ENCODE measurements at places on chromosomes 4 and X.

DNA sequence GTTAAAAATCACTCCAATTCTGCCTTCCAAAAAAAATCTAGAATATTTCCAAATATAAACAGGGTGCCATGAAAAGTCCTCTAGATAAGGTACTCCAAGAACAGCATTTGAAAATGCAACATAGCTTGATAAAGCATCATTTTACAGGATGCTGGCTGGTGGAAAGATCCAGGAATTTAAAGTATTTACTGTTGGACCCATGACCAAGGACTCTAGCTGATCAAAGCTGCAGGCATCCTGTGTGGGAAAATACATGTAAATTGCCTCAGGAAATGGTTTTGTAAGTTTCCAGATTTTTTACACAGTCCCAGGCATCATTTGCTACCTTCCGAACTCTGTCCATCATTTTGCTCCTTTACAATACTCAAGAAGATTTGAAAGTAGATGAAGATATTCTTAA, 164.4 kb downstream of the GRIA3 start:
- no peak for DNase-seq

- DNase-seq: peak; percentile 89
Measured at GRCh38 chr4:168831919-168832762, 177.9 kb downstream of the CBR4 start.

GRCh38 chr4:185179488-185179887, 24.3 kb downstream of the CFAP97 start:
- DNase-seq: no peak

DNA sequence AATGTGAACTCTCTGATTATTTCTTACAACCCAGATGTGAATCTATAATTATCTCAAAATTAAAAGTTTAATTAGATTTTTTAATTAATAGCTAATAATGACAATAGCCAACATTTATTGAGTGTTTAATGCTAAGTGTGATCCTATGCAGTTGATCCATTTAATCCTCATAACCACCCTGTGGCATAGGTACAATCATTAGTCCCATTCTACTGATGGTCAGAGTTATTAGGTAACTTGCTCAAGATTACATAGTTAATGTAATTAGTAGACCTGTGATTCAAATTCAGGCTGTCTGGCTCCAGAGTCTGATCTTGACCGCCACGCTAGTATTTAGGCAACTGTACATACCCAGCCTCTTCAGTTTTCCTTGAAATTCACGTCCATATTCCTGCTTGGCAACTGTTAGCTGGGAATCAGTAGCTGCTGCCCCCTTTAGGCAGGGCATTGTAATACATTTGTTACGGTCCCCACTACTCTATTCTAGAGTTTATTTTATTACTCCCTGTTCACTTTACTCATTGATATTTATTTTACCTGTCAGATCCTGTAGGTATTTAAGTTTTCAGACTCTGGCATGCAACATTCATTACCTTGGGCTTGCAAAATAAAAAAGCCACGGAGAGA, 20.6 kb upstream of the TEC start:
- DNase-seq: no peak

DNA sequence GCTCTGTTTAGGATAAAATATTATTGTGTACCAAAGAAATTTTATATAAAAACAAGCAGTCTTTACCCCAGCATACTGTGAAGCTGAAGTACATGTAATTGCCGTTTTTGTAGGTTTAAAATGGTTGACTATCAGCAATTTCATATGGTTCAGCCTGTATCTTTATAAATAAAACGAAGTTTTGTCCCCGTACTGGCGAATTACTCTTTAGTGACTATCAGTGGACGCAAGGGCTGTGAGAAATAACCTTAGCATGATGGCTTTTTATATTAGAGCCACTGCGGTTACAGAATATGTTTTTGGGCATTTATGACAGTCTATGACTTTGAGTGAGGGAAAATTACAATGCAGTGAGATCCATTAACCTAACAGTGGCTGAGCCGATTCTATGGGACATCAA, 1.2 kb downstream of the GPM6B start:
- DNase-seq: no peak

DNA sequence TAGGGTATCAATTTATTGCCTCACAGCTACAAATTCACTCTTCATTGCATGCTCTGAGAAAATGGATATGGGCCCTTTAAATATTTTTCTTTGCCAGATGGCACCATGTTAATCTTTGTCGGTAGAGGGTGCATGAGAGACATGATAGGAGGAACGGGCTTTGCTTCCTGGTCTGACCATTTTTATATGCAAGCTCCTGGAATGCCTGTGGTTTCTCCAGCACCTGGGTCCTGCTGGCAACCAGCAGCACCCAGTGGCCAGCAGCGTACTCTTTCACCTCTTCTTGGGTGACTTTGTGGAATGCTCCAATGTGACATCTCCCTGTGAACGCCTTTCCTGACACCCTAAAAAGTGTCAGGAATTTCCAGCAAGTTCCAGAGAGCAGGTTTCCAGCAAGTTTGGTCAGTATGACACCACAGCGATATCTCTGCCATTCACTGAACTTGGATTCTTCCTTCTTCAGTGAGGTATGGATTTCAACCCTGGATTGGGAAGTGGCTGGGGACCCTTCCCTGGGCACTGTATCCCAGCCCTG, 140.3 kb upstream of the PGRMC2 start:
- no peak for DNase-seq

GRCh38 chr4:105556206-105556605, 3.8 kb downstream of the ARHGEF38 start:
- no peak for DNase-seq

DNA sequence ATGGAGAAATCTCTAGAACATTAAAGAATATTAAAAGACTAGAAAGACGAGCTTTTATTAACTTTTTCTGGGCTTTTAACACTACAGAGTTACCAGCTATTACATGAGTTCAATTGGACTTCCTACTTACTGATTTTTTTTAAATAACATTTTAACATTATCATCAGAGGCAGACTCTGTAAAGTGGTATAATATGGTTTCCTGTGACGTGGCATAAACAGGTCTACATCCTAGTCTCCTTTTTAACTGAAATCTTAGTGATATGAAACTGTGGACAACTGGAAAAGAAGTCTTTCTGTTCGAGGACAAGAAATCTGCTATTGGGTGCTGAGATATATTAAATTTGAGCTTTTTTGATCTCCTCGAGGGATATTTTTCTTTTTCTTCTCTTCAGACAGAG, 48.7 kb upstream of the ABCG2 start:
- no peak for DNase-seq

DNA sequence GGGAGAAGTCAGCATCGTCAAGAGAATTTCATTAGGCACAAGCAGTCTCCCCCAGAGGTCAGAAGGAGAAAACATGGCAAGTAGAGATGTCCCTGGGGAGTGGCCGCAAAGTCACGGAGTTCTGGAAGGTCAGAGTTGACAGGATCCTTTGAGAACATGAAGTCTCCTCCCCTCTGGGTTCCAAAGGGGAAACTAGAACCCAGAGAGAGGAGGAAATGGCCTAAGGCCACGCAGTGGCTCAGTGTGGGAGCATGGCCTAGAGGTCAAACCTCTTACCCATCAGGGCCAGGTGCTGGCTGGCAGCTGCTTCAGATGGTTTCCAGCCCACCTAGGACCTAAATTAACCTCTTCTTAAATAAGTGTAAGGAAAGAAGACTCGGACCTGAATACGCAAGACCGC, 884 bp downstream of the IDH3G start:
- DNase-seq: no peak

- DNase-seq: no peak
Measured at GRCh38 chrX:13254076-13254785, 65.6 kb downstream of the ATXN3L start.

GRCh38 chr4:72842323-72842722, 227.2 kb downstream of the COX18 start:
- no peak for DNase-seq

DNA sequence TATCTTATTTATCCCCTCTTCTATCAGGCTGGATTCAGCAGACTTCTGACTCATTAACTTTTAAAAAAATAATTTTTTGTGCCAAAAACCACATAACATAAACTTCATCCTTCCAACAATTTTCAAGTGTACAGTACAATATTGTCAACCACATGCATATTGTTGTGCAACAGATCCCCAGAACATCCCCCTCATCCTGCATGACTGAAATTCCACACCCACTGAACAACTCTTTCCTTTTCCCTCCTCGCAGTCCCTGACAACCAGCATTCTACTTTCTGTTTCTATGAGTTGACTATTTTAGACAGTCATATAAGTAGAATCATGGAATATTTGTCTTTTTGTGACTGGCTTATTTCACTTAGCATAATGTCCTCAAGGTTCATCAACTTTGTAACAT, 2.2 kb upstream of the MID2 start:
- DNase-seq: no peak

GRCh38 chr4:83219344-83220331, 65.0 kb downstream of the COQ2 start:
- no peak for DNase-seq

- DNase-seq: no peak
Measured at GRCh38 chr4:87650938-87651337, 858 bp downstream of the DMP1 start.

GRCh38 chr4:158193171-158193749, 17.0 kb upstream of the TMEM144 start:
- no peak for DNase-seq

GRCh38 chr4:163554870-163555465, 60.5 kb downstream of the TMA16 start:
- DNase-seq: no peak

DNA sequence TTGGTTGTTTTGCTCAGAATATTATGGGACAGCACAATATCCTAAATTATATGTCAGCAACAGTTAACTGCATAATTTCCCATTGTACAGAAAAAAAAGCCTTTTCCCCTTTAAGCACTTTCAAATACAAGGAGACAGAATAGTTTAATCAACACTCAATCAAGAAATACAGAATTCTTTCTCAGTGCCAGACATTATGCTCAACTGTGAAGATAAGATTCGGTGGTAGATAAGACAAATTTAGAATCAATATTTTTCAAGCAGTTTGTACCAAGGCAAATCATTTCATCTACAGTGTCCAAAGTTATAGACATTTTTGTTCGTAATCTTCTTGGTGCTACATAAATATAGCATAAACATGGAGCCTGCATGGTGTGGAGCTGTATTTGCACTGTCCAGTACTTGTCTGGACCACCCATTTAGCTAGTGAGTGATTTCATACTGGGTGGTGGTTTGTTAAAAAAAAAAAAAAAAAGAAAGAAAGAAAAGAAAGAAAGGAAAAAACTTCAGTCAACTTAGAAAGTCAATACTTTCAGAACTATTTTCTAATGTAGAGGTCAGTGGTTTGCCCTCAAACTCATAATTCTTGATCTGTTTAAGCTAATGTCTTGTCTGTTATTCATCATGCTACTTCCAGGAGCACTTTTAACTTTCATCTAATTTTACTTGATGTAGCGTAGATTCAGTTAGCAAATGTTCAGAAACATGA, 522.9 kb downstream of the FAT4 start:
- DNase-seq: no peak

- no peak for DNase-seq
Measured at GRCh38 chr4:110637408-110638088, 14.7 kb upstream of the PITX2 start.

GRCh38 chr4:133147286-133147821, 1.7 kb upstream of the PCDH10 start:
- DNase-seq: peak; percentile 40

DNA sequence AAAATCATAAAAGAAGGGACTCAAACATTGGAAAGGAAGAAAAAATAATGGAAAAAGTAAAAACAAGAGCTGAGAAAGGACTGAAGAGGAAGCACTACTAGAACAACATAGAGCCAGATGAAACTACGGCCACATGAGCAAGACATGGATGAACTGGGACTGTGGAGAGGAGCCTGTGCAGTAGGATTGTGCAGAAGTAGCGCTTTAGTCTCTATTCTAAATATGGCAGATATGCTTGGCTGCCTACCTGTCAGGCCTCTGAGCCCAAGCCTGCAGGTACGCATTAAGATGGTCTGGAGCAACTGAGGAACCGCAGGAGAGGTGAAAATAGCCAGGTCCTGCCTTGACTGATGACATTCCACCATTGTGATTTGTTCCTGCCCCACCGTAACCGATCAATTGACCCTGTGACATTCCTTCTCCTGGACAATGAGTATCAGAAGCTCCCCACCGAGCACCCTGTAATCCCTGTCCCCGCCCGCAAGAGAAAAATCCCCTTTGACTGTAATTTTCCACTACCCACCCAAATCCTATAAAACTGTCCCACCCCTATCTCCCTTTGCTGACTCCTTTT, 154.3 kb downstream of the CAMK2D start:
- DNase-seq: no peak

GRCh38 chrX:5644776-5645175, 583.9 kb downstream of the NLGN4X start:
- DNase-seq: no peak

DNA sequence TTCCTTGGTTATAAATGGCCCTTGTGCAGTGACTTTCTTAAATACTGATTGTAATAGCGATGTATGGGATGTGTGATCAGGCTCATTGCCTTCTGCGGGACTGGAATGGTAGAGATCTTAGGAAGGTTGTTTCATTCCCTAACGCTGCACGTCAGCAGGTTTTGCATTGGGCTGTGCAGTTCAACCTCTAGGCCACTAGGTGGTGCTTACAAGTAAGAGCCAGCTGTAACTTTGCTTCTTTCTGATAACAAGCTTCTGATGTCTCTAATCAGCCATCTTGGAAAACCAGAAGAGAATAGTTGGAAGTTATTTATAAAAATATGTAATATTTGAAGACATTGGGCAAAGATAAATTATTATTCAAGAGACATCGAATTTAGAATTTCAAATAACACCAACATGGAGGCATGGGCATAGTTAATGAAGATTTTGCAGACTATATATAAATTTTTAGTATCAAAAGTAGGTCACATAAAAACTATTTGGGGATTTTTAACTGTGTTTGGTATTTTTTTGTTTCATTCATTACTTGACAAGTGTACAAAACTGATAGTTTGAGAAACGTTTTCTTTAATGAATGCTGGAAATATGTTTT, 339.7 kb upstream of the PCDH7 start:
- no peak for DNase-seq

DNA sequence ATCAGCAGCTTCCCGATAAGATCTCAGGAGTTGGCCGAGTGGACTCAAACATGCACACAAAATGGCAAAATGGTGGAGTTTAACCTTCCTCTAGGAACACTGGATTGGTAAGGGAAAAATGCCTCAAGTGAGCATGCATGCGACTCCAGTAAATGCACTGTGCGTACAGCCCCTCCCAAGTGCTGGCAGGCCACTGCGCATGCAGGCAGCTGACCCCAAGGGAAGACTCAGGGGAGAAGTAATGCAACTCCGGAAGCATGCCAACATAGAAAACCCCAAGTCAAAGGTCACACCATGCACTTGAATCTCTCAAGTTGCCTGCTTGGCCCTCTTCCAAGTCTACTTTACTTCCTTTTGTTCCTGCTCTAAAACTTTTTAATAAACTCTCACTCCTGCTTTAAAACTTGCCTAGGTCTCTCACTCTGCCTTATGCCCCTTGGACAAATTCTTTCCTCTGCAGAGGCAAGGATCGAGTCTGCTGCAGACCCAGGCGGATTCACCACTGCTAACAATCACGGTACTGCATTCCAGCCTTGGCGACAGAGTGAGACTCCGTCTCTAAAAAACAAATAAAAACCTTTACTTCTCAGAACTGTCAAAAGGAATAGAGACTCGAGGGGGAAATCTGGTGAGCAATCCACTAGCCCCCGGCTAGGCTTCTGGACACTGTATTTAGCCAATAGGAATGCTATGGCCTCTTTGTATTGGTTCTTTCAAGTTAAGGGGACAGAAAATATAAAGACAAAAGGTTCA, 33.5 kb downstream of the NYX start:
- DNase-seq: no peak

GRCh38 chrX:119017077-119017476, 42.7 kb downstream of the LONRF3 start:
- DNase-seq: no peak

Measured in suprapubic skin (tissue), 4 donors.